ENCODE measurements at places on chromosomes 4 and X. TPM values are rescaled to one million over a fixed set of nuclear protein-coding genes. Genes with fewer than 3 reads are reported as not detected.

ZNF711 gene
- 0.68 TPM for polyA plus RNA-seq

MAGEA12 gene
- not detected for polyA plus RNA-seq

OTUD4 gene
- polyA plus RNA-seq: 5.3 TPM

P2RY10 gene
- polyA plus RNA-seq: 0.20 TPM

NFKB1 gene
- polyA plus RNA-seq: 9.2 TPM

TBCK gene
- 6.4 TPM for polyA plus RNA-seq

SMPX gene
- polyA plus RNA-seq: not detected

ANK2 gene
- 26.1 TPM for polyA plus RNA-seq

UGT2B11 gene
- polyA plus RNA-seq: not detected

NEIL3 gene
- not detected for polyA plus RNA-seq

TSPAN7 gene
- polyA plus RNA-seq: 29.6 TPM

CXXC4 gene
- polyA plus RNA-seq: 0.34 TPM

ADGRA3 gene
- polyA plus RNA-seq: 8.8 TPM

SH2D1A gene
- 0.14 TPM for polyA plus RNA-seq

MSX1 gene
- polyA plus RNA-seq: 14.7 TPM

FAM9B gene
- polyA plus RNA-seq: not detected

TREX2 gene
- polyA plus RNA-seq: 0.46 TPM

TBC1D9 gene
- polyA plus RNA-seq: 5.9 TPM

SERPINA7 gene
- not detected for polyA plus RNA-seq

PI4K2B gene
- 6.5 TPM for polyA plus RNA-seq

DCAF12L2 gene
- polyA plus RNA-seq: 0.04 TPM

Measured in adipose tissue (tissue), 3 donors.